HT1080 (cell line): ENCODE measurements at places on chromosomes 11 and 22. TPM values are rescaled to one million over a fixed set of nuclear protein-coding genes. Genes with fewer than 3 reads are reported as not detected.

DNA sequence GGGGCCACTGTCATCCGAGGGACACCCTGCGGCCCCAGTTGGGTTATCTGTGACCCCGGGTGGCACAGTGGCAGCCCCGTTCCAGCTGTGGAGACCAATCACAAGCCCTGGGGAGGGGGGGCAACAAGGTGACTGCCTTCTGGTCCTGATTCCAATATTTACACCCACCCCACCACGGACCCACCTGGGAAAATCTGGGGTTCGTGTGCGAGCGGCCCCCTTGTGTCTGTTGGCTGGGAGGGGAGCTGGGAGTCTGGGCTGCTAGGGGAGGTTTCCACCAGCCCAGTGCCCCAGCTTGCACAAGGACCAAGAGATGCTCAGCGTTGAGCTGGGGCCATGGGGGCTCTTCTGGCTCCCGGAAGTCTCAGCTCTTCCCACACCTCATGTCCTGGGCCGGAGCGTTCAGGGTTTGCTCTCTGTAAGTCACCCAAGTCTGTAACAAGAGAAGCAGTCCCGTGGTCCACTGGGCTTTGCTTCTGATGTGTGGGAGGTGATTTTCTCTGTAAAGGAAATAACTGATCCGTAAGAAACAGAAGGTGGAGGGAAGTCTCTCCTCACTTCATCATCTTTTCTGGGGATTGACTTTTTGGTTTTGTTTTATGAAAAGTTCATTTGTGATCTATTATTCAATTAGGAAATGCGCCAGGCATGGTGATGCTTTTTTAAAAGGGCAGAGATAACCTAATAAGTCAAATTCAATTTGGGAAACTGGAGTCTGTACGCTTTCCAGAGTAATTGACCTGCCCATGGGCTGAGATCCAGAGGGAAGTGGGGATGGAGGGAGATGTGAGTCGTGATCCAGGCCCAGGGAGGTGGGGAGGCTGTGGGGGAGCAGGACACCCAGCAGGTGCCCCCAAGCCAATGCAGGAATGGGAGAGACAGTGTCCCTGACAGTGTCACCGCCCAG is 22.4 kb upstream of the GAL start:
- DNase-seq: no peak

- DNase-seq: no peak
Observed at GRCh38 chr11:134140961-134141490, 72.2 kb downstream of the JAM3 start.

The NRGN gene
- 9.1 and 17.5 TPM in 2 replicates for total RNA-seq

GRCh38 chr11:93838967-93839366 is 11.5 kb downstream of the VSTM5 start:
- no peak for DNase-seq

DNA sequence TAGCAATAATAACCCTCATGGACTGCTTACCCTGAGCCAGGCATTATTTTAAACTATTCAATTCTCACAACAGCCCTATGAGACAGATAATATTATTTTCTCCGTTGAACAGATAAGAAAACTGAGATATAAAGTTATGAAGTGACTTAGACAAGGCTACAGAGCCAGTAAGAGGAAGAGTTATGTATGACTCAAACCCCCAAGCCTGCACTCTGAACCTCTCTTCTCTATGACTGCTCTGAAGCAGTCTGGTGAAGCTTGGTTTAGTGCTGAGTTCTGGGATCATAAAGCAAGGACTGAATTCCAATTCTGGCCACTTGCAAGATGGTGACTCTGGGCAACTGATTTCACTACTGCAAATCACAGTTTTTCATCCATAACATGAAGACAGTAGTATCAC is 34.5 kb downstream of the TNKS1BP1 start:
- DNase-seq: peak; percentile 42

DNA sequence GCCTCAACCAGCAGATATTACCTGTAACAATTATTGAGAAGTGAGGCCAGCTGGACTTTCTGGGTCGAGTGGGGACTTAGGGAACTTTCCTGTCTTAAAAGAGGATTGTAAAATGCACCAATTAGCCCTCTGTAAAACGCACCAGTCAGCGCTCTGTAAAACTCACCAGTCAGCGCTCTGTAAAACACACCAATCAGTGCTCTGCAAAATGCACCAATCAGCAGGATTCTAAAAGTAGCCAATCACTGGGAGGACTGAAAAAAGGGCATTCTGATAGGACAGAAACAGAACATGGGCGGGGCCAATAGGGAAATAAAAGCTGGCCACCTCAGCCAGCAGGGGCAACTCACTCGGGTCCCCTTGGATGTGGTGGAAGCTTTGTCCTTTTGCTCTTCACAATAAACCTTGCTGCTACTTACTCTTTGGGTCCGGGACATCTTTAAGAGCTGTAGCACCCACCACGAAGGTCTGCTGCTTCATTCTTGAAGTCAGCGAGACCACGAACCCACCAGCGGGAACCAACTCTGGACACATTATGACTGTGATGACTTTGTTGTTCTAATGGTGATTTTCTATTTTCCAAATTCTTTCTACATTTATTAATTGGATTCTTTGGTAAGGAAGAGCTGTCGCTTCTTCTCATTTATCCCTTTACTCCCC is 40.2 kb upstream of the FGF3 start:
- DNase-seq: peak; percentile 23

GRCh38 chr11:118522571-118523072 is 4.7 kb upstream of the TTC36 start:
- peak; percentile 38 for DNase-seq

- peak; percentile 30 for DNase-seq
Observed at GRCh38 chr11:57324154-57324885, 432 bp downstream of the TNKS1BP1 start.

The CLCF1 gene
- 7.5 and 9.3 TPM in 2 replicates for total RNA-seq

GRCh38 chr22:25057013-25057881 is 104.7 kb downstream of the KIAA1671 start:
- peak; percentile 42 for DNase-seq

DNA sequence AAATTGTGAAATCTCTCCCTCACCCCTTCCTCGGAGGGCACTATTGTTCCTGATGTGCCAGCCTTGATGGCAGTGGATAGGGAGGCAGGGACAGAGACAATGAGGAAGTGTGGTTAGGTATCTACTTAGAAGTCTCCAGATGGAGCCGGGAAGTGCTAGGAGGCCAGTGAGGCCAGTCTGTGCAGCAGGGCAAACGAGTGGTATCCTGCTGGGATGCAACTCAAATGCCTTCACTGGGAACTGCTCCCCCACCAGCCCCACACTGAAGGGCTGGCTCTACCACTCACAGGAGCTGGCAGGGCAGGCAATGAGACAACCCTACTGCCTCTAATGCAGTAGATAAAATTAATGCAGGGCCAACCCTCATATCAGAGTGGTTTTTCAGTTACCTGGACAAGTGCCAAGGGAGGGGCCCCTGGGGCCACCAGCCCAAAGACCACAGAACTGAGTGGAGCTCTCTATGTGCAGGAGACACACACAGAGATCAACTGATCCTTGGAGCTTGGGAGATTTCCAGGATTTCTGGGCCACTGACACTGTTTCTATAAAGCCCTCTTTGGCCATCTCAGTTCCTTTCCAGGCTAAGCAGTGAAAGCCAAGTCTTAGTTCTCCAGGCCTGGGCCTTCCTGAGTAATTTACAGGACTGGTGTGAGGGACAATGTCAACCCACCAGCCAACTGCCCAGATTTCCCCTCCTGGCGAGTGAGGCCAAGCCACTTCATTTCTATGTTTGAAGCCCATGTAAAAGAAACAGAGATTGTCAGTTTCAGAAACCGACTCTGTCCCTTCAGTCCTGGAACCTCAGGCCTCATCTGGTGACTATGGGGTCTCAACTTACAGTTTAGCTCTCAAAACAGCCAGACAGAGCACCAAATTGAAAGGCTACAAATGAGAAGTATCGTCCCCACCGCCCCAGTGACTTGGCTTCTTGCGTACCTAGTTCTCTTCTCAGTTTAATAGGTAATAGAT is 4.1 kb downstream of the MIF start:
- DNase-seq: no peak

The OR5D13 gene
- not detected in 2 replicates for total RNA-seq

The SH3BP1 gene
- 7.8 and 14.2 TPM in 2 replicates for total RNA-seq

The MMP27 gene
- total RNA-seq: not detected in 2 replicates

The DKK3 gene
- 41.5 and 48.0 TPM in 2 replicates for total RNA-seq

DNA sequence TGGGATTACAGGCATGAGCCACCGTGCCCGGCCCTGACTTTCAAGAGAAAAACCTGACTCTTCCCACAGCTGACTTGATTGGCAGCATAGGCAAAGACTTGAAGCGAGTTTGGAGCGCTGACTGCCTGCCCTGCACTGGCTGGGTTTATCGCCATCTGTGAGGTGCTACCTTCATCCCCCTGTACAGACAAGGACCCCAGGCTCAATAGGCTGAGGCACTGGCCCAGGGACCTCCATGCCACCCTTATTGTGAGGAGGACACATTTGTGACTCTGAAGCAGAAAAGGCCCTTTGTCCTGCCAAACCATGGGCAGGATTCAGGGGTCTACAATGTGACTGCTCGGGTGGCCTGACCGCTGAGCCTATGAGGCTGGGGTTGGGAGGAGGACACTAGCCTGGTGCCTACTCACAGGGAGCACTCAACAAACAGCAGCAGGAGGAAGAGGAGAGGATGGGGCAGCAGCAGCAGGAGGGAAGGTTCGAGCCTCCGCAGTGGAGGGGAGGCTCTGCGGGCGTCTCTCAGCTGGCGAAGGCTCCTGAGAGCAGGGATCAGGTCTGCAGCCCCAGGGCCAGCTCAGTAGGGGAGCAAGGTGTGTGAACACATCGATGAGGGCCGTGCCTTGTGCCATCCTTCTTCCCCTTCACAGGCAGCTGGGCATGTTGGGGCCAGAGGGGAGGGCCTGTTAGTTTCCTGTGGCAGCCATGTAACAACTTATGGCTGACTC is 72.9 kb upstream of the WNT7B start:
- no peak for DNase-seq

DNA sequence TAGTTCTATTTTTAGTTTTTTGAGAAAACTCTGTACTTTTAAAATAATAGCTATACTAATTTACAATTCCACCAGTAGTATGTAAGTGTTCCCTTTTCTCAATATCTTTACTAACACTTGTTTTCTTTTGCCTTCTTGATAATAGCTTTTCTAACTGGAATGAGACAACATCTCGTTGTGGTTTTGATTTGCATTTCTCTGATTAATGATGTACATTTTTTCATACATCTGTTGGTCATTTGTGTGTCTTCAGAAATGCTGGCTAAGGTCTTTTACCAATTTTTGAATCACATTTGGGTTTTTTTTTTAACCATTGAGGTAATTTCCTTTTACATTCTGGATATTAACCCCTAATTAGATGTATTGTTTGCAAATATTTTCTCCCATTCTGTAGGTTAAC is 258.9 kb downstream of the DYNC2H1 start:
- no peak for DNase-seq

DNA sequence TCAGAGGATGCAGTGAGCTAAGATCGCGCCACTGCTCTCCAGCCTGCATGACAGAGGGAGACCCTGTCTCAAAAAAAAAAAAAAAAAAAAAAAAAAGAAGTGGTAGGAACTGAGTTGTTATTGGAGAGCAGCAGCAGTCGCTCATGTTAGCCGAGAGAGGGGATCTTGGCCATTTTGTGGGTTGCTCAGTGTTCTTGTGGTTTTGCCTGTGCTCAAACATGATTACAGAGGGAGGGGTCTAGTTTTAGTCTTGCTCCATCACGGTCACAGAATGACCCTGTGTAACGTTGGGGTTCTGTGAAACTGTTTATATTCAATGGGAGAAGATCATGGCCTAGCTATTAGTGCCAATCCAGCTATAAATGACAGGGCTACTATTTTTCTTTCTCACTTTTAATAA is 1.9 kb downstream of the DPAGT1 start:
- no peak for DNase-seq

GRCh38 chr11:86365546-86365945 is 9.1 kb upstream of the CCDC81 start:
- no peak for DNase-seq

The TNNI2 gene
- not detected in 2 replicates for total RNA-seq

The IL17REL gene
- total RNA-seq: not detected in 2 replicates

The CHADL gene
- not detected in 2 replicates for total RNA-seq

GRCh38 chr11:60719391-60719790 is 5.1 kb upstream of the MS4A18 start:
- DNase-seq: no peak

The TSPO gene
- 304 and 404 TPM in 2 replicates for total RNA-seq

DNA sequence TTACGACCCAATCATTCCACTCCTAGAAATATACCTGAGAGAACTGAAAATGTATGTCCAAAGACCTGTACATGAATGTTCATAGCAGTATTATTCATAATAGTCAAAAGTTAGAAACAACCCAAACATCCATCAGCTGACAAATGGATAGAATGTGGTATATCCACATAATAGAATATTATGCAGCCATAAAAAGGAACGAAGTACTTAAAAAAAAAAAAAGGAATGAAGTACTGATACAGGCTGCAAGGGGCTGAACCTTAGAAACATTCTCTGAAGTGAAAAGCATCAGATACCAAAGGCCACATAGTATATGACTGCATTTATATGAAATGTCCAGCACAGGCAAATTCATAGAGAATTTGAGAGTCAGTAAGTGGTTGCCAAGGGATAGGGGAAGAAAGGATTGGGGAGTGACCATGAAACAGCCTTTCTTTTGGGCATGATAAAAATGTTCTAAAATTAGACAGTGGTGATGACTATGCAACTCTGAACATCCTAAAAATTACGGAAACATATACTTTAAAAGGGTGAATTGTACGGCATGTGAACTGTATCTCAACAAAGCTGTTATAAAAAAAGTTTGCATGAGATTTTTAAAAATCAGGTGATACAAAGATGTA is 1.8 kb downstream of the TPST2 start:
- no peak for DNase-seq

DNA sequence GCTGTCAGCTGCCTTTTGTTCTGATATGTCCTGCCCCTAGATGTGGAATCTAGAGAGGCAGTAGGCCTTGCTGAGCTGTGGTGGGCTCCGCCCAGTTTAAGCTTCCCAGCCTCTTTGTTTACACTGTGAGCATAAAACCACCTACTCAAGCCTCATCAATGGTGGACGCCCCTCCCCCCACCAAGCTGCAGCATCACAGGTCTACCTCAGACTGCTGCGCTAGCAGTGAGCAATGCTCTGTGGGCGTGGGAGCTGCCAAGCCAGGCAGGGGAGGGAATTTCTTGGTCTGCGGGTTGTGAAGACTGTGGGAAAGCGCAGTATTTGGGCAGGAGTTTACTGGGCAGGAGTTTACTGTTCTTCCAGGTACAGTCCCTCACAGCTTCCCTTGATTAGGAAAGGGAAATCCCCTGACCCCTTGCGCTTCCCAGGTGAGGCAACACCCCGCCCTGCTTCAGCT is 98.5 kb downstream of the SMCO4 start:
- DNase-seq: peak; percentile 77

The PYGM gene
- total RNA-seq: 0.02 TPM in 1 of 2 replicates, not detected in the other

- no peak for DNase-seq
Observed at GRCh38 chr11:124193221-124194010, 10.3 kb downstream of the OR10D3 start.

GRCh38 chr22:23085785-23086184 is 15.5 kb downstream of the GNAZ start:
- no peak for DNase-seq

The OR2AG1 gene
- not detected in 2 replicates for total RNA-seq

DNA sequence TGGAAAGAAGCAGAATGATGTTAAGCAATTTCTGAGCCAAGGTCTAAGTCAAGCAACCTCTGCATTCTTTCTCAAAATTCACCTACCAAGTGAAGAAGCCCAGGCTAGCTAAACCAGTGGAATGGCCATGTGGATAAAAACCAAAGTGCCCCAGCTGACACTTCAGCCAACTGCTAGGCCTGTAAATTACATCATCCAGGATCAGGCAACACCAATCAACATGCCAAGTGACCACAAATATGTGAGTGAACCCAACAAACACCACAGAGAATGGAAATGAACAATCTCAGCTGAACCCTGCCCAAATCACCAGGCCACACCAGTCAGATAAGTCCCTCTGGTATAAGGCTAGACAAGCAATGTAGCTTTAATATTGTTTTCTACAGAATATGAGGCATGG is 25.1 kb upstream of the FJX1 start:
- peak; percentile 81 for DNase-seq
